Ascending aorta (tissue), 2 donors: ENCODE measurements at places on chromosomes 13 and 19. TPM values are rescaled to one million over a fixed set of nuclear protein-coding genes. Genes with fewer than 3 reads are reported as not detected.

The DKKL1 gene
- not detected for total RNA-seq

The REEP6 gene
- 3.2 TPM for total RNA-seq

The NLRP11 gene
- not detected for total RNA-seq

The GPC6 gene
- 23.2 TPM for total RNA-seq

The LPAR6 gene
- 35.7 TPM for total RNA-seq

The BEST2 gene
- total RNA-seq: not detected

The BTBD2 gene
- total RNA-seq: 90.1 TPM

The GJB6 gene
- not detected for total RNA-seq

The CAPS gene
- 8.1 TPM for total RNA-seq

The IQCN gene
- 51.2 TPM for total RNA-seq

The EXOC3L2 gene
- total RNA-seq: 33.5 TPM

The SIGLEC12 gene
- not detected for total RNA-seq

The CPAMD8 gene
- total RNA-seq: 82.5 TPM

The EPS8L1 gene
- not detected for total RNA-seq

The FSD1 gene
- total RNA-seq: not detected

The ZNF470 gene
- total RNA-seq: 0.21 TPM

The FLT3 gene
- not detected for total RNA-seq

The OR10H1 gene
- not detected for total RNA-seq

The KLK4 gene
- not detected for total RNA-seq

The TTYH1 gene
- 58.4 TPM for total RNA-seq

The DIAPH3 gene
- total RNA-seq: 0.32 TPM

The TEX101 gene
- not detected for total RNA-seq

The PPP1R15A gene
- 142 TPM for total RNA-seq

The CCNA1 gene
- not detected for total RNA-seq

The TNFSF9 gene
- not detected for total RNA-seq

The PPP1R13L gene
- 27.8 TPM for total RNA-seq

The IL4I1 gene
- total RNA-seq: 0.96 TPM

The ZNF439 gene
- total RNA-seq: 2.3 TPM

The SYNGR4 gene
- not detected for total RNA-seq

The ZNF227 gene
- 7.1 TPM for total RNA-seq

The GSX1 gene
- total RNA-seq: not detected

The CBY2 gene
- not detected for total RNA-seq

The BICRA gene
- total RNA-seq: 19.7 TPM

The ZNF66 gene
- 0.32 TPM for total RNA-seq

The THAP8 gene
- total RNA-seq: not detected

The MYH14 gene
- total RNA-seq: 8.6 TPM

The SULT2A1 gene
- 2.1 TPM for total RNA-seq

The ZNF69 gene
- total RNA-seq: 0.85 TPM

The C13orf42 gene
- total RNA-seq: not detected
